ENCODE measurements at places on chromosomes 3 and 15.
A peak's percentile ranks its signal among the peaks of the same experiment; 100 is the strongest.

- no peak for DNase-seq
Observed at GRCh38 chr15:85741662-85742061, 53.1 kb downstream of the KLHL25 start.

- peak; percentile 90 for DNase-seq
Observed at GRCh38 chr3:9503283-9503682, 50.3 kb downstream of the LHFPL4 start.

GRCh38 chr15:96326328-96327154 is 4.0 kb upstream of the NR2F2 start:
- peak; percentile 34 for DNase-seq

GRCh38 chr3:141164852-141165251 is 66.8 kb upstream of the PXYLP1 start:
- no peak for DNase-seq

DNA sequence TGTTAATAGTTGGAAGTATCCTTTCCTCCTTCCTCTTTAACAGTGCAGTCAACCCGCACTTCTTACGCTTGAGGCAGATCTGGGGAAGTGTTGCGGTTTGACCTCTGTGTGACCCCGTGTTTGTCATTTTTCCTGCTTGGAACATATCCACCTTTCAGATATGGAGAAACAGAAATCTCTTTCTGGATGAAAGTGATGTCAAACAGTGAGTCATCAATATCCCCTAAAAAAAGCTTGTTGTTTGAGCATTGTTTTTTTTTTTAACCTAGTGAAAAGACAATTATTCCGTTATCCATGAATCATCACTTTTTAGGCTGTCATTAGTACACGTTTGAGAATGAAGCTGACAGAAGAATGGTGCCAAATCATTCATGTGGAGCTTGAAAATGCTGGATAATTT is 293.7 kb downstream of the ARPP21 start:
- no peak for DNase-seq

GRCh38 chr3:178275311-178275710 is 260.9 kb upstream of the KCNMB2 start:
- DNase-seq = no peak

DNA sequence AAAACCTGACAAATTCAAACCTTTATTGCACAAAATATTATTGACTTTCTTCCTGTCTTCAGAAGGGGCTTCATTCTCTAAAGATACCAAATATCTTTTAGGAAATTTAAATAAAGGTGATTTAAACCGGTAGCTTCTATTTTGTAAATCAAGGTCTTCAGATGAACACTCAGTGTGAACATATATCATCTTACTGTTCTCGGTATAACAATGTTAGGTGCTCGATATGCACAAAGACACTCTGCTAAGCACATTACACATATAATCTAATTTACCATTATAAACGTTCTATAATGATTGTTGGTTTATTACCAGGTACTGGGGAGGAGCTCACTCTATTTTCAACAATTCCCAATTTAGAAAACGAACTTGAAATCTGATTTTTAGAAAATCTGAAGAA is 225.4 kb upstream of the AZI2 start:
- DNase-seq = no peak

DNA sequence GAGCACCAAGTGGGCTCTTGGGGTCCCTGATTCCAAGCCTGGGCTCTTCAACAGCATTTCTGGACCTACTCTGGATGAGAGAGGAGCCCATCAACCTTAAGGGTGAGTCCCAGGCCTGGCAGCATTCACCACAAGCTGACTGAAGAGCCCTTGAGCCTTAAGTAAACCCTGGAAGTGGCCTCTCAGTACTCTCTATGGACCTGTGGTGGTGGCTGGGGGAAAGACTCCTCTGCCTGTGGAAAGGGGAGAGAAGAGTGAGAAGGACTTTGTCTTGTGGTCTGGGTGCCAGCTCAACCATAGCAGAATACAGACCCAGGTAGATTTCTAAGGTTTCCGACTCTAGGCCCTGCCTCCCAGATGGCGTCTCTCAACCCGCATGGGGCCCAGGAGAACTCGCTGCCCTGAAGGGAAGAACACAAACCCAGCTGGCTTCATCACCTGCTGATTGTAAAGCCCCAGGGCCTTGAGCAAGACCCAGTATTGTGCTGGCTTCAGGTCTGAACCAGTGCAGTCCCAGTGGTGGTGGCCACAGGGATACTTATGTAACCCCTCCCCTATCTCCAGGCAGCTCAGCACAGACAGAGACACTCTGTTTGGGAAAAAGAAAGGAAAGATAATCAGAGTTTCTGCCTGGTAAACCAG is 71.4 kb downstream of the TFDP2 start:
- no peak for DNase-seq

DNA sequence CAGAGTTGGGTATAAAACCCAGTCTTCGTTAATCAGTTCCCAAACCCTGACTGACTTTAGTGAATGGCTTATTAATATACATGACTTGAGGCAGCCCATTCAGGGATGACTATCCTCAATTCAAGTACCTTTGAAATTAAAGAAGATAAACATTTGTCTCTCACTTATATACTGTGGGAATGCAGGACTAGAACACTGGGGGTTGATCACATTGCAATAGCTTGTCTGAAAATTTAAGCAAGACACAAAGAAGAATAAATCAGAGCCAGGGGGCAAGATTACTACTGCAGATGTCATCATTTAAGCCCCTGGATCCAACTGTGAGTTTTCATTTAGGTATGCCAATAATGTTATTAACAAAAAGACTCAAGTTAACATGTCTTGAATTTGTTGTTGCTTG is 647.7 kb downstream of the ZPLD1 start:
- no peak for DNase-seq

GRCh38 chr3:20028905-20029331 is 11.3 kb upstream of the KAT2B start:
- peak; percentile 26 for DNase-seq

DNA sequence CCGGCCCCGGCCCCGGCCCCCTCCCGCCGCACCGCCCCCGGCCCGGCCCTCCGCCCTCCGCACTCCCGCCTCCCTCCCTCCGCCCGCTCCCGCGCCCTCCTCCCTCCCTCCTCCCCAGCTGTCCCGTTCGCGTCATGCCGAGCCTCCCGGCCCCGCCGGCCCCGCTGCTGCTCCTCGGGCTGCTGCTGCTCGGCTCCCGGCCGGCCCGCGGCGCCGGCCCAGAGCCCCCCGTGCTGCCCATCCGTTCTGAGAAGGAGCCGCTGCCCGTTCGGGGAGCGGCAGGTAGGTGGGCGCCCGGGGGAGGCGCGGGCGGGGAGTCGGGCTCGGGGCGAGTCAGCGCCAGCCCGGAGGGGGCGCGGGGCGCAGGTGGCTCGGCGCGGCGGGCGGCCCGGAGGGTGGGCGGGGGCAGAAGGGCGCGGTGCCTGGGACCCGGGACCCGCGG is 352 bp downstream of the CHRD start:
- peak; percentile 67 for DNase-seq

- DNase-seq = no peak
Observed at GRCh38 chr15:70955151-70955550, 62.5 kb downstream of the LRRC49 start.

DNA sequence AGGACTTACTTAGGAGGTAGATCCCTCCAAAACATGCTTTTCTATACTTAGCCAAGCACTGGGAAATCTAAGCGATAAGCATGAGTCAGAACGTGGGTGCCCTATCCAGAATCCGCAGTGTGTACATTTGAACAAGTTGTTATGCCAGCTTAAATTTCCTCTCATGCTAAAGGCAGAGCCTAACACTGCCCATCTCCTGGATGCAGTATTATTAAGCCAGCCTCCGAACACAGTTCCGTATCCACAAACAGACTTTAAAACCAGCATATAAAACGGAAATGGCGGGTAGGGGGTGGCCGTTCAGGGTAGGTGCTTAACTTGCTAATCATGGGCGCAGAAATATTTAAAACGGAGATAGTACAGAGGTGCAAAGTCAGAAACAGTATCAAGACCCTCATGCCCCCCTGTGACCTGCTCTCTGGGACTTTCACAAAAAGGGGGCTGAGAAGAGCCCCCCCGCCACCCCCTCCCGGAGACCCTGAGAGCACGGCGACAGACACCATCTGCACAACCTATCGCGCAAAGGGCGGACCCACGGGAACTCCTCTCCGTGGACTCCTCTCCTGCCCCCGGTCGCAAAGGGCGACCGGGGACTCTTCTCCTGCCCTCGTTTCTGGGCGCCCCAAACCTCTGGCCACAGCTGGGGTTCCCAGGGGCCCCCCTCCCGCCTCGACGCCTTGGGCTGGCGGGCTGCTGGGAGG is 889 bp upstream of the LRRIQ4 start:
- no peak for DNase-seq

- DNase-seq = no peak
Observed at GRCh38 chr3:67854663-67855062, 200.3 kb upstream of the SUCLG2 start.

GRCh38 chr3:18070231-18070630 is 327.8 kb upstream of the TBC1D5 start:
- DNase-seq = no peak

DNA sequence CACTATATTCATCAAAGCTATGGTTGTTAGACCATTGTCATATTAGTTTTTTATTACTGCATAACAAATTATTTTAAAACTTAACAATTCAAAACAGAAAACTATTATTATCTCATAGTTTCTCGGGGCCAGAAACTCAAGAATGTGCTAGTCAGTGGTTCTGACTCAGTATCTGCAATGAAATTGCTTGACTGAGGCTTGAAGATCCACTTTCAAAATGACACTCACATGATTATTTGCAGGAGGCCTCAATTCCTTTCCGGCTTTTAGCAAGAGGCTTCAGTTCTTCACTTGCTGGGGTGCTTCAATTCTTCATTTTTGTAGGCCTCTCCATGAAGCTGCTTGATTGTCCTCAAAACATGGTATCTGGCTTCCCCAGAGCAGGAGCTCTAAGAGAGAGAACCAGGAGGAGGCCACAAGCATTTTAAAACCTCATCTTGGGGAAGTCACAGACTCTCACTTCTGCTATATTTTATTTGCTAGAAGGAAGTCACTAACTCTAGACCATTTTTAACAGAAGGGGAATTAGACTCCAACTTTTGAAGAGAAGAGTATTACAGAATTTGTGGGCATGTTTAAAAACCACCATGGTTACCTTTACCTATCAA is 383.7 kb downstream of the MFSD1 start:
- DNase-seq = no peak

DNA sequence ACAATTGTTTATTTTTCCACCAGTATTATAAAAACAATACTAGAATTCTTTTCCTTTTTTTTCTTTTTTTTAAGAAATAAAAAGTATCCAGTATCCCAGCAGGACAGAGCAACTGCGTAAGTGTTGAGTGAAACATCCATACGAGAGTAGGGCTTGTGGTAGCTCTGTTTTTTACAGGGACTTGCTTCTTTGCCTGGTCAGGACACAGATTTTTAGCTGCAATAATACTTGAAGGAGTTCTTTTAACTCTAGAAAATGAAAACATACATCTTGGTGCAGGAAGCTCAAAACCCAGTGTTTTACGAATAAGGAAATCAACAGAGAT is 297.7 kb upstream of the NR2E3 start:
- no peak for DNase-seq

DNA sequence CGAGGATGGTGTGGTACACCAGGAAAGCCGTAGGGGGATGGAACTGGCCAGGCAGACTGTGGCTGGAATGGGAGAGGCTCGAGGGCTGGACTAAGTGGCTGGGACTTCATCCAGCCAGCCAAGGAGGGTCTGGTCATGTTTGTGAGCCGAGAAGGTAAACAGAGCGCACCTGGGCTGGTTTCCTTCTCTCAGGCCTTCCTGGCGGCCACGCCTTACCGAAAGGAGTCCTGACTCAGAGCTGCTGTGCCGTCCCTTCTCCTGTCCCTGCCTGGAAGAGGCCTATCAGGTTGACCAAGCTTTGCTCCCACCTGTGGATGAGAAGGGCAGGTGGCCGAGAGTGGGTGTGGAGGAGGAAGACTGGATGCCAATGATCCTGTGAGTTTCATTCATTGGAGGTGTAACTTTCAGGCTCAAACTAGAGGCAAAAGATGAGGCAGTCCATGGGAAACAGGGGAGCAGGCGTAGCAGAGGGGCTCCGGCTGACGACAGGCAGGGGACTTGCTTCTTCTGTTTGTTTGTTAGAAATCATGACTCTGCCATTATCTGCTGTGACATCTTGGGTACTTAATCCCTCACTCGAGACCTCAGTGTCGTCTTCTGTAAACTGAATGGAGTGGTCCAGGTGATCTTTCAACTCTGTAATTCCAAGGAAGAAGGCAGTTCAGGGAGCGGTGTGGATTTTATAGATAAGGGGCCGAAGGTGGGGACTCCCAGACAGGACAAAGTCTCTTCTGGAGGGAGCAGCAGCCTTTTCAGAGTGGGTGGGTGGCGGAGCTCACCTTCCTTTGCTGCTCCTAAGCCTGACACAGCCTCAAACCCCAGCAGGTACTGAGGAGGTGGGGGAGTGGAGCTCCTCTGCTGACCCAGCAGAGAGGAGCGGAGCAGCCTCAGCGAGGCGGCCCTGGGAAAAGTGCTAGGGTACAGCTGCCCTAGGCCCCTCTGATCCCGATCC is 71.8 kb upstream of the GATM start:
- no peak for DNase-seq

DNA sequence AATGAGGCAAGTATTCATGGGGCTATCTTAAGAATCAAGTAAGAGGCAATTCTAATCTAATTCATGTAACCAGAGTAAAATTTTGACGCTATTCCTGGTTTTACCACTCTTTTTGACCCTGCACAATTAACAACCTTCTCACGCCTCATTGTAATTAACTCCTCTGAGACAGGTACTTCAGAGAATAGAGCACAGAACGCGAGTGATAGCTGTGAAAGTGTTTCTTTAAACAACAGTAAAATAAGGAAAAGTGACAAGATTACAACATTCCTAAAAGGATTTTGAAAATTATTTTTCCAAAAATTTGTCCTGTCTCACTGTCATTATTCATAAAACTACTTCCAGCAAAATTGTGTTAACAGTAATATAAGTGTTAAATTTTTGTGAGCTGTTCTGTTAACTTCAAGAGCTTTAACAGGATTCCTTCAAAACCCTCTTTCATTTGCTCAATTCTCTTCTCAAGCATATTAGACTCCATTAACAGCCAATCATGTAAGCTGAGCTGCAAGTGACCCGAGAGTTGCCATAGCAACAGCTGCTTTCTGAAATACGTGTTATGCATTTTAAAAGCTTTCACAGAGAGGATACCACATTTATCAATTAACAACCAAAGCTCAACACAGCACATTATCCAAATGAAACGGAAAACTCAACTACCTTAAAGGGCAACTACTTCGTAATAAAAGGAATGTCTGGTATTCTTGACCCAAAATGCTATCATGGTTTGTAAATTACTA is 93.1 kb downstream of the STAG1 start:
- DNase-seq = peak; percentile 78

DNA sequence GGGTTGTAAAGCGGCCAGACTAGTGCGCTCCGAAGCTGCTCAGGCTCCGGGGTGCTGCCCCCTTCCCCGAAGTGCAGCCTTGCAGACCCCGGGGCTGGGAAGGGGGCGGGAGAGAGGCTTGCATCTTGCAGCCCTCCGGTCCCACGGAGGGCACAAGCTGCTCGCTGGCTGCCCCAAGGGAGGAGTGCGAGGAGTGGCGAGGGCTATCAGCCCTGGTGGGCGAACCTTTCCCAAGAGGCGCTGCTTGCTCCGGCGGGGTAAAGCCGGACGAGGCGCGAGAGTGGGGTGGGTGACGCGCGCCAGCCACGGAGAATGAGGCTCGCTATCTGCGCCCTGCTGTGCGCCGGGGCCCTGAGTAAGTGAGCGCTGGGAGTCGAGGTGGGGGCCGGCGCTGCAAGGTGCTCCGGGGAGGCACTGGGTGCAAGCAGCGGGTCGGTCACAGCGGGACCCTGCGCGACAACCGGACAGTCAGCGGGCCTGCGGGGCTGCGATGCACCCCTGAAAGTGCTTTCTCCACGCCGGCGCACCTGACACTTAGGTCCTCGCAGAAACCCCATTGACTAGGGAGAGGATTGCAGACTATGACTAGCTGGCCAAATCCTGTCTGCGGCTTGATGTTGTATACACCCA is 12.7 kb upstream of the TOPBP1 start:
- DNase-seq = no peak

Data from mesendoderm (in vitro differentiated cells).